AG09309 (cell line): ENCODE measurements at places on chromosomes 5 and 9.

DNA sequence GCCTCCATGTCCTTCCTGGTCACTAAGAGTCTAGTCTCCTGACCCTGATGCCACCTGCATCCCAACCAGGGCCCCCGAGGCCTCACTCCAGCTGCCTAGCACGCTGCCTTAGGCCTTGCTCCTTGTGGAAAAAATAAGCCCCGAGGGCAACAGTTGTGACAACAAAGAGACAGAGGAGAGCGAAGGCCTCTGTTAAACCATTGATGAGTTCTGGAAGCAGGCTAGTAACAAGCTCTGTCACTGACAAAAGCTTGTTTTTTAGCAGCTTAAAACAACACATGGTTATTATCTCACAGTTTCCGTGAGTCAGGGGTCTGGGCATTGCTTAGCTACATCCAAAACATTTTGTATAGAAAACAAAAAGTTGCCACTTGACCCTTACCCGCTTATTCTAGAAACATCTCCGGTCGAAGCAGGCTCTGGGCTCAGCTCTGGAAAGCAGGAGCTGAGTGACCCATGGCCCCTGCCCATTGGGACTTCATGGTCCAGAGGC, 48.2 kb upstream of the TBC1D2 start:
- DNase-seq = no peak

- DNase-seq = no peak
These were observed 39.0 kb downstream of the ESM1 start for GRCh38 chr5:54946306-54946819.

GRCh38 chr5:72325566-72326305, 5.6 kb downstream of the PTCD2 start:
- peak; percentile 11 for DNase-seq

- DNase-seq = no peak
These were observed 40.8 kb downstream of the NAIF1 start for GRCh38 chr9:128026255-128026772.

- peak; percentile 80 for DNase-seq
These were observed 59.6 kb upstream of the SPATA31C2 start for GRCh38 chr9:88197781-88198340.

- DNase-seq = no peak
These were observed 76.9 kb downstream of the GHR start for GRCh38 chr5:42500003-42500599.

GRCh38 chr5:123753180-123753936, 241.4 kb downstream of the CSNK1G3 start:
- DNase-seq = no peak

- DNase-seq = no peak
These were observed 39.7 kb downstream of the DNAJB5 start for GRCh38 chr9:35029241-35029640.

- no peak for DNase-seq
These were observed 3.5 kb upstream of the CNTFR start for GRCh38 chr9:34592895-34593601.

DNA sequence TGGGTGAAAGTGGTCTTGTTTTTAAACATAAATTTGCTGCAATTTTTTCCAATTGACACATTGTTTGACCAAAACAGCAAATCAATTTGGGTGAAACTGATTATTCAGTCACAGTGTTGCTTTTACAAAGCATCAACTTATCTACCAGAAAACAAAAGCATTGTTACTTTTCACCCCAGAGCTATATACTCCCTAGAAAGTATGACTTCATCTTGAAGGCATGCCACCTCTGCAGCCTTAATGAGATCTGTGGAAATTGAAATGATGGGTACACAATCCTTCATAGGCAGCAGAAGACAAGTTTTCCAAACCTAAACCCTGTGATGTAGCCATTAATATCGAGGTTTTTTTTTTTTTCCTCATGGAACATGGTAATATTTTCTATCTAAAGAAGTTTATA, 615.9 kb downstream of the CHSY3 start:
- no peak for DNase-seq

DNA sequence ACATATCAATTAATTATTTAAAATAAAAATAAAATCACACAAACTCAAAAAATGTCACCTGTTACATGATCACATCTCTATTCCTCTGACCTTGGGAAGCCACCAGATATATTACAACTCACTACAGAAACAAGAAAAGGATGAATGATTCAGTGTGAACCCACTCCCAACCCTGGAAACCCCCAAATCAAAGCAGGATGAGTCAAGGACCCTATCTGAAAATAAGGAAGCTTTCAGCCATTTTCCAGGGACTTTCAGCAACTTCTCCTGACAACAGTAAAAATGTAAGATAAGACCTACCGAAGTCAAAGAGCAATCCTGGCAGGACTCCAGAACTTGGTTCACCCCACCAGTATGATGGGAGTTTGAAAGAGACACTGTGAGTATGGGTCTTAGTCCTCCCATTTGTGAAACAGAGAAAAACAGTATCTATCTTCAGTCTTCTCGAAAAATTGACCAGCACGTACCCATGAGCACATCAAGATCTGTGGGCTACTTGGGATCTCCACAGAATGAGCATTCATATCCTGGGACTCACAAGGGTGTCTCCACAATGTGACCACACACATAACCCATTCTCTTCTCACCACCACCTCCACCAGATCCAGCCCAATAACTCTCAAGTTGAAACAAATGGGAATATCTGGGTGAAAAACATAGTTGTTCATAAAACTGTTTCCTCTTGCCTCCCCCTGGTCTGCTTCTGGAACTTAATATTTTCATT, 9.9 kb downstream of the NRG2 start:
- no peak for DNase-seq

- no peak for DNase-seq
These were observed 453.0 kb downstream of the EFNA5 start for GRCh38 chr5:107217721-107218130.

DNA sequence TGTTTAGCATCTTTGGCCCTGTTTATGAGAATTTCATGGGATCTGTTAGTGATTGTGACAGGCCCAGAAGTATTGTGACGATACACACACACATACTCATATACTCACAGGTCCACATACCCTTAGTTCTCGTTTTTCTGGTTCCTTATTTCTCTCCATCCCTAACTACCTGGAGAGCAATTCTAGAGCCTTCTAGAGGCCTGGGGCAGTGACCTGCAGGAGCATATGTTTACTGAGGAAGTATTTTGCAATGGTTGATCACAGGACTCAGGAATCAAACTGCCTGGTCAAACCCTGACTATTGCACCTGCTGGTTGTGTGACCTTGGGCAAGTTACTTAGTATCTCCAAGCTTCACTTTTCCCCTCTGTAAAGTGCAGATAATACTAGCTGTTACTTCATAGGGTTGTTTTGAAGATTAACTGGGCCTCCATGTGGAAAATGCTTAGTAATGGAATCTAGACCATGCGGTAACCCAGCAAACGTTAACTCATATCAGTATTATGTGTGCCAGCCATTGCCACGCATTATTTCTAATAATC, 8.7 kb downstream of the PAPPA start:
- no peak for DNase-seq

DNA sequence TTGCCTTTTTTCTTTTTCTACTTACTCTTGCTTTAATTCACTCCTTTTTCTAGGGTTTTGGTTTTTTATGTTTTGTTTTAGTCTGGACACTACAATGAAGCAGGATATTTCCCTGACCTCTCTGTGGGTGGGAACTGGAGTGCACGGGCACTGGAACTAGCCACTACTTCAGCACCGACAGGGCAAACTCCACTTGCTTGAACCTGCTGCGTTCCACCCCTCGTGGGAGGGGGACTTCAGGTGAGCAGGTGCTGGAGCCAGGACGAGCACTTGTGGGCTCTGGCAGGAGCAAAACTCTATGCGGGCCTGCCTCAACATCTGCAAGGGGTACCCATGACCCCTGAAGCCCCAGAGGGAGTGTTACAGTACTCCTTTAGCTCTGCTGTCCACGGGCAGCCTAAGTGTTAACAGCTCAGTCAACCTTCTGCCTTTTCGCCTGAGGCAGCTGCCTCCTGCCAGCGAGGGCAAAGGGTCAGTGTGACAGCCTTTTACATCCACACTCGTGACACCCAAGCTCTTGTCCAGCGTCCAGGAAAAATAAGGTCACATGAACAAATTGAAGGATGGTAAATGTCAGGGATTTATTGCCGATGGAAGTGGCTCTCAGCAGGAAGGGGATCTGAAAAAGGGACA, 144.1 kb upstream of the NFIL3 start:
- no peak for DNase-seq

DNA sequence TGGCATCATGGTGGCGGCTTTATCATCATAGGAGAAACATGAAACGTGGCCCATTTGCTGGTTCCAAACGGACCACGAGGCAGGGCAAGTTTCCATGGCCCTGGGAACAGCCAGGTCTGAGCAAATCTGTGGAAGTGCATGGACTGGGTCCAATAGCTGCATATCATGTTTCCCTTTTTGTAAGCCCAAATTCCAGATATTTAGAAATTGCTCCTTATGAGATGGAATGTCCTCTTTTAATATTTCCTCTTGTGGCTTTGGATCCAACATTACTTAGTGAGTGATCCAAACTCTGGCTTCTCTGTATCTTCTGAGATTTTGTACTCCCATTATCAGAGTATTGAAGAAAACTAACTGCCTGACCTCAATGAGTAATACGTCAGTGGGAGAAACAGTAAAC, 79.8 kb upstream of the FBXL7 start:
- no peak for DNase-seq

DNA sequence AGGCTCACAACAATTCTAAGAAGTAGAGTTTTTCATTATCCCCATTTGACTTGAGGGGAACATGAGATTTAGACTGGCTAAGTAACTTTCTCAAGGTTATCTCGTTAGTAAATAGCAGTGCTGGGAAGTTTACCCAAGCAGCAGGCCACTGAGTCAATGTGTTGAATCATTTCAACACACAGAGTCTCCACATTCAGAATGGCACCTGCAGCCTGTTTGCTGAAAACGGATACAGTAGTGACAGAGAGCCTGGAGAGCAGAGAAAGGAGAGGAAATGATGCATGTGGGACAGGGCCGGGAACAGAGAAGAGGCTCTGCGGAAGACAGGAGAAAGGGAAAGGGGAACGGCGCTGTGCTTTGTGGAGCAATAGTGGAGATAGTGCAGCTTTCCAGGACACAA, 33.5 kb upstream of the ZSWIM6 start:
- no peak for DNase-seq

- no peak for DNase-seq
These were observed 11.4 kb upstream of the ZDHHC12 start for GRCh38 chr9:128735373-128735772.

DNA sequence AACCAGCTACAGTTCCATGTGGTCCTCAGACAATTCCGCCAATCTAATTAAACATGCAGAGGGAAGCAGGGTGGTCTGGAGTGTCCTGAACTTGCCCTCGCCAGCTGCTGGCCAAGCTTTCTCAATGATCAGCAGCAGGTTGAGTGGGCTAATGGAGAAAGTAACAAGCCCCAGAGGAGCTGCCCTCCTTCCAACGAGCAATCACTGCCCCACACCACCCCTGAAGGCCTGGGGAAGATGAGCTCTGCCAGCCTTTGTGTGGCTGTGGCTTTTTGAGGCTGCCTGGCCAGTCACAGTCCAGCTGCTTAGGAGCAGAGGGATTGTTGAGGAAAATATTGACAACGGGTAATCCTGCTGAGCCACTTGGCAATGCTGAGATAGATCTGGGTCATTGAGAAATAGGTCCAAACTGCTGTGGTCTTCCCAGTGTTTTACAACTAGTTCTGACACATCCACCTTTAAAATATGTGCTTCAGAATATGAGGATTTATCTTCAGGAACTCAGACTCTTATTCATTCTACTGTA, 107.3 kb downstream of the CD180 start:
- DNase-seq = peak; percentile 45

DNA sequence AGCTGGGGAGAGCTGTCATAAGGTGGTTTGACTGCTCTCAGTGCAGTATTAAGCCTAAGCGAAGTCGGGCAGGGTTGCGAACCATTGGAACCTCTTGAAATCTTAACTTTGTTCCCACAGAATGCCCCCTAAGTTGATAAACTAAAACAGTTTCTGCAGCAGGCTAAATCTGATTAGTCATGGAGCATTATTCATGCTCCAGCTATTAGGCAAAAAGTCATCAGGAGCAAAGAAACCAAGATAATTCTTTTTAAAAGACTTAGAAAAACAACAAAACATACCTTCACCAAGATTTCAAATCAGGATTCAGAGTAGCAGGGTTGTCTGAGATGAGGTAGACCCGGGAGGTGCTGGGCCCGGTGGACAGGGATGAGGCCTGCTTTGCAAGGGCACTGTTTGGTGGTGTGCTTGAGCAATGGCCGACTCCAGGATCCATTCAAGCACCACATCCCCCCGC, 69.9 kb upstream of the PLPP1 start:
- no peak for DNase-seq

DNA sequence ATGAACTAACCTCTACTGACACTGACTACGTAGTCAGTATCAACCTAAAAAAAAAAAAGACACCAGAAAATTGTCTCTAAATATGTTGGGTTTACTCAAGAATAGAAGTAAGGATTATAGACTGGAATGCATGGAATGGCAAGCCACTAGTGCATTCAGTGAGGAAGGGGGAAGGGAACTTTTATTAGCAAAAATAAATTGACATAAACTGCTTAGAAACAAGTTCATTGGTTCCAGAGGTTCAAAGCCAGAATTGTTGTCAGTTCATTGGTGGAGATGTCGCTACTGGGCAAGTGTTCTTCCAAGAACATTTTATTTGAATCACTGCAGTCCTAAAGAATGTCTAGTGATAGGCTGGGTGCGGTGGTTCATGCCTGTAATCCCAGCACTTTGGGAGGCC, 26.1 kb upstream of the AOPEP start:
- DNase-seq = no peak

GRCh38 chr9:112860451-112860850, 30.2 kb downstream of the SLC46A2 start:
- no peak for DNase-seq

DNA sequence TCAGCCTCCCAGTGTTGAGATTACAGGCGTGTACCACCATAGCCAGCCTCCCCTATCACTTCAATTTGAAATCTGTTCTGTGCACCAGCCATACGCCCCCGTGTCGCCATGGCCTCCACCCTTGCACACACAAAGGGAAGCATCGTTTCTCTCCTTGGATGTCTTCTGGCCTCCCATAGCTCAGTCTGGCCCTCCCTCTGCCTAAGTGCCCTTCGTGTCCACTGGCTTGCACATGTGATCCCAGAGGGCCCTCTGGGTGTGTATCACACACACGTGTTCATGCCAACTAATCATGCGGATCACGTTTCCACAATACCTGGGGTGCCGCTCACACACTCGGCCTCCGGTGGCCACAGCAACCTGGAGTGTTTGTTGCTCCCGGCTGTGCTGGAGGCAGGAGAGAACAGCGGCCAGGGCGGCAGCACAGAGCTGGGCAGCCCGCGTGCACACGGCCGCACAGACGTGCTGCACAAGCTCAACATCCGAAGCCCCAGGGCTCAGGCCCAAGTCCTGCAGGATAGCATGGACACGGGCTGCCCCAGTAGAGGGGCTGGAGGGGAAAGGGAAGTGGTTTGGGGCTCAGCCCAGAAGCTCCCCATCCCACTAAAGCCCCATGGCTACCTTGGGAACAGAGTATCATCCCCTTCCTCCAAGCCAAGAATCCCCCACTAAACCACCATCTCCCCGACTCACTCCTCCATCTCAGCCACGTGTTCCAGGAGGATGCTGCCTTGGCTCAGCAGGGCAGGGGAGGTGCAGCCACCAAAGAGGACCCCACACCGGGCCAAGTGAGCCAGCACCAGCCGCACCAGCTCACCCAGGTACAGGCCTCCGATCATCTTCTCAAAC, 10.9 kb downstream of the HK3 start:
- DNase-seq = no peak
